ENCODE measurements at places on chromosomes 4 and X.

GRCh38 chrX:136251041-136251991 lies at the start of gene MAP7D3:
Gene MAP7D3, minus strand, starts transcription at chrX:136251400. Its CDS starts 42 bp downstream, at chrX:136251358.
- DNase-seq, result peak; percentile 59

DNA sequence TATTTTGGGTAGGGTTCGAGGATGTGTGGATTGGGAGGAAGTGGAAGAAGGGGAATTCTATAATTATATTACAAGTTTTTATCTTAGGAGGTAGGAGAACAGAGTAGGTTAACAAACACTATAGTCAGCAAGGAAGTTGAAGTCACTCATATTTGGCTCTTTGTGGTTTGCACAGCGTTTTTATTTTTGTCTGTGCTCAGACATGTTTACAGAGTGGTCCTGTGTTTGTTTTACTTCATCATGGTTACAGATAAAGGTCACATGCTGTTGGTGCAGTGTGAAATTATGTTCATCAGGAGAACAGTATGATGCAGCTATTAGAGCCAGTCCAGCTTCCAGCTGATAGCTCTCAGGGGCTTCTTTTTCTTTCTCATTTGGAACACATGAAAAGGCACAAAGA lies 299.9 kb upstream of the SFRP2 start:
- no peak for DNase-seq

DNA sequence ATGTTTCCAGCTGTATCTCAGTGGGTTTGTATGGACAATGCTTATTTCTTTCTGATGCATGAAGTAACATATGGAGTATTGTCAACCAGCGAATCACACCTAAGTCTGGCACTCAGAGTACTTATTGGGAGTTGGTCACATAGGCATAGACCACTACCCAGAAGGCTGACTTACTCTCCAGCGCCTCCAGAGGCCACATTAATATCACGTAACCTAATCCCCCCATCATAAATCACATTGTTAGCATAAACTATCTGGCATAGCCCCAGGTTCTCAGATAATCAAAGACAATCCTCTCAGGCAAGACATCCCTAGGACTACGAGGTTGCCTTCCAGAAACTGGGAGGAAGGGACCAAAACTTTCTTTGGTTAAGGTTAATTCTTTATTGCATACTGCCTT lies 560.5 kb upstream of the PABPC4L start:
- no peak for DNase-seq

GRCh38 chr4:26020083-26020668 lies 106.2 kb downstream of the SMIM20 start:
- DNase-seq, result no peak

DNA sequence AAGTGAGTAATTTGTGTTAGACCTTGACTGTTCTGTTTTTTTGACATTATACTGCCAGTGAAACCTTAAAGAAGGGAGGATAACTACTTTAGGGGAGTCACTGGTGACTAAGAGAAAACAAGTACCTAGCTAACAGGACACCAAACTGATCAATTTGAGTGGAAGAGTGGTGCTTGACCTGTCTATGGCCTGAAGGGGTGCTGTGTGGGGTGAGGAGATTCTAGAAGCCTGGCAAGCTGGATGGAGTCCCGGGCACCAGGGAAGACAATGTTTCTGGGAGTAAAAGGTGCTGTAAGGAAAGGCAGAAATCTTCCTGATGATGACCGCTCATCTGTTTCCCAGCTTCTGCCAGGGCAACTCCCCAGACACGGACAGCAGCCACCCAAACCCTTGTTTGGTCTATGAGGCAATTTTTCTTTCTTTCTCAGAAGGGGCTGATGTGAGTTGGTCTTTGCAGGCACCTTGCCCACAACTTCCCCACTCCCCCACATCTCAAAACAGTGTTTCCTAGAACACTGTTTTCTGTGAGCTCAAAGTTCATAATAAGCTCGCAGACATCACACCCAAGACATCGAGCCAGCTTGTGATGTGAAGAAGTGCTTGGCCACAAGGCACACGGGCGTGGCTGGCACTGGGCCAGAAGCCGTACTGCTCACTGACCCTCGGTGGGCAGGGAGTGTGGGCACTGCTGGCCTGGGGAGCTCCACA lies 4.6 kb downstream of the TXK start:
- no peak for DNase-seq

DNA sequence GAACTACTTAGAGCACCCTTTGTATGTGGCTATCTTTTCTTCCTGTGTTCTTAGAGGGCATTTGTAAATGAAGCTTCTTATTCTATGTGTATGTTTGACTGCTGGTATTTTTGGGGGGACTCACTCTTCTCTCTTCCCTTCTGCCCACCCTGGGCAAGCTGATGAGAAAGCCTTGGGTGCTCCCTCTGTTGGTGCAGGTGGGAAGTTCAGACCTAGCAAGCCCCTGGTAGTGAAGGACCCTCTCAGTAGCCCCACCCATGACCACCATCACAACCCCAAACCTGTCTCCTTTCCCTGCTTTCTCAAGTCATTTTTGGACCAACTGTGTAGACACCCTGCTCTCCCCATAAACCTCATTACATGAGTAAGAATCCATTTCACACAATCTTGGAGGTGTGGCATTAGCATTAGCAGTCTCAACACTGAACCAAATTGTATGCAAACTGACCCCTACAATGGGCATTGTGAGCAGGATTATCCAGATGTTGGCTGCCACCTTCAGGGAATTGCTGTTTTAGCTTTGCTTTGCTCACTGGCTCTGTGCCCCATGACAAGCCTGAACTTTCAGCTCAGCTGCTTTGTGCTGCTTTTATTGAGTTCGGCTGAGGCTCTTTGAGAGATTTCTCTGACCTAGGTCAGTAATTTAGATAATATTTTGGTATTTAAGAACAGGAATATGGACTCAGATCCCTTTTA lies 27.9 kb downstream of the TRIM61 start:
- no peak for DNase-seq

DNA sequence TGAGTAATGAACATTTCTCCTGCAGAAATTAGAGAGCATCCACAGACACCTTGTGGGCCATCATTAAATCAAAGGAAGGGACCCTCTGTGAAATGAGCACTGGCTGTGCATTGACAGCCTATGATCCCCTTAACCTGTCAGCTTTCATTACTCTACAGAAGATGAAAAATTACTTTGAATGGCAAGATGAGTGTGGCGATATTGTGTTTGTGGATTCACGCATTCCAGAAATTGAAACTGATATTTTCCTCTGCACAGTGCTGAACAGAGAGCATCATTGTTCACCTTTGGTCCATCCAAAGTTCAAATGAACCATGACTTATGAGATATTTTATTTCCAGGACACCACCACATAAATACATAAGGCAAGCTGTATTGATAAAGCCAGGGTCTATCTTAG lies 374.8 kb upstream of the ANXA10 start:
- DNase-seq, result no peak

GRCh38 chrX:85993539-85994197 lies 53.7 kb downstream of the CHM start:
- no peak for DNase-seq

GRCh38 chr4:101701551-101701950 lies 89.0 kb upstream of the BANK1 start:
- no peak for DNase-seq

All from stimulated activated CD4-positive, alpha-beta T cell treated with anti-CD3 and anti-CD28 coated beads, Interleukin-12 subunit alpha, Interleukin-12 subunit beta, amount 100 ng/mL, for 4 hours (primary cell).